MCF 10A (cell line): ENCODE measurements at places on chromosomes 4 and X. TPM values are rescaled to one million over a fixed set of nuclear protein-coding genes. Genes with fewer than 3 reads are reported as not detected.

The FAM9B gene
- total RNA-seq: 0.34 and 0.40 TPM in 2 replicates

The USP26 gene
- total RNA-seq: not detected in 2 replicates

The RTL9 gene
- not detected in 2 replicates for total RNA-seq

The KLHL13 gene
- total RNA-seq: 0.59 and 1.6 TPM in 2 replicates

The CT45A2 gene
- total RNA-seq: not detected in 2 replicates

The DAPP1 gene
- 17.6 and 24.7 TPM in 2 replicates for total RNA-seq

The TRIM60 gene
- total RNA-seq: not detected in 2 replicates

The PGRMC1 gene
- 40.7 and 40.8 TPM in 2 replicates for total RNA-seq

The CFI gene
- total RNA-seq: 0.16 TPM in 1 of 2 replicates, not detected in the other

The SORBS2 gene
- 19.3 and 29.1 TPM in 2 replicates for total RNA-seq

The TAF7L gene
- total RNA-seq: 0.21 TPM in 1 of 2 replicates, not detected in the other

The CABS1 gene
- not detected in 2 replicates for total RNA-seq

The PSAPL1 gene
- total RNA-seq: not detected in 2 replicates

The CTAG1B gene
- not detected in 2 replicates for total RNA-seq

The EXOC1 gene
- 31.4 and 39.5 TPM in 2 replicates for total RNA-seq

The CT55 gene
- not detected in 2 replicates for total RNA-seq

The STEEP1 gene
- total RNA-seq: 23.6 and 27.1 TPM in 2 replicates

The ITGB1BP2 gene
- 1.4 and 2.6 TPM in 2 replicates for total RNA-seq
